Heart right ventricle (tissue), 16 donors: ENCODE measurements at places on chromosomes 5 and 9. TPM values are rescaled to one million over a fixed set of nuclear protein-coding genes. Genes with fewer than 3 reads are reported as not detected.
A peak's percentile ranks its signal among the peaks of the same experiment; 100 is the strongest.

- peaks cover 5% of the 10 kb centered on the region for H3K4me1 ChIP-seq
- DNase-seq, result peak; percentile 29
- H3K27ac ChIP-seq, result no peak overlapping the region
- no peak overlapping the region for H3K4me3 ChIP-seq
- H3K27me3 ChIP-seq, result no peaks in the 10 kb centered on the region
- no peaks in the 10 kb centered on the region for H3K36me3 ChIP-seq
These were observed 218.3 kb upstream of the GLRA1 start for GRCh38 chr5:152142840-152143469.

DNA sequence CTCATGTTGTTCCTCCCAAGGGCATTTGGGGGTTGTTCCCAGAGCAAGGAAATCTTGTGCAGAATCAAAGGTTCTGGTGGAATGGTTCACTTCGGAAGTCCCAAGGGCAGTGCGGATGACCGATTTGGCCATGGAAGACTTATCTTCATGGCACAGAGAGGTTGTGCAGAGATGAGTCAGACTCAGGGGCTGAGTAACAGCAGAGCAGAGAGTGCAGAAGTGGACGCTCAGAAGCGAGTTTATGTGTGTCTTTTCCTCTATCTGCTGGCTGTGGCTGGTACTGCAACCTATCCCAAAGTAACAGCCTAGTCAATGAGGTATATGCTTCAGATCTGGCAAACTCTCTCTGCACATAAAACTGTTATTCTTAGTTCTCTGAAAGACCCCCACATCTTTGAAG is 118.1 kb downstream of the DPYSL3 start:
- peak; percentile 16 for DNase-seq
- H3K36me3 ChIP-seq, result peaks cover 56% of the 10 kb centered on the region
- no peaks in the 10 kb centered on the region for H3K4me1 ChIP-seq
- no peak overlapping the region for H3K4me3 ChIP-seq
- H3K27ac ChIP-seq, result no peak overlapping the region

GRCh38 chr9:80873861-80874260 is 815.5 kb downstream of the TLE1 start:
- no peaks in the 10 kb centered on the region for H3K36me3 ChIP-seq
- no peaks in the 10 kb centered on the region for H3K4me1 ChIP-seq
- DNase-seq, result no peak
- no peak overlapping the region for H3K4me3 ChIP-seq

DNA sequence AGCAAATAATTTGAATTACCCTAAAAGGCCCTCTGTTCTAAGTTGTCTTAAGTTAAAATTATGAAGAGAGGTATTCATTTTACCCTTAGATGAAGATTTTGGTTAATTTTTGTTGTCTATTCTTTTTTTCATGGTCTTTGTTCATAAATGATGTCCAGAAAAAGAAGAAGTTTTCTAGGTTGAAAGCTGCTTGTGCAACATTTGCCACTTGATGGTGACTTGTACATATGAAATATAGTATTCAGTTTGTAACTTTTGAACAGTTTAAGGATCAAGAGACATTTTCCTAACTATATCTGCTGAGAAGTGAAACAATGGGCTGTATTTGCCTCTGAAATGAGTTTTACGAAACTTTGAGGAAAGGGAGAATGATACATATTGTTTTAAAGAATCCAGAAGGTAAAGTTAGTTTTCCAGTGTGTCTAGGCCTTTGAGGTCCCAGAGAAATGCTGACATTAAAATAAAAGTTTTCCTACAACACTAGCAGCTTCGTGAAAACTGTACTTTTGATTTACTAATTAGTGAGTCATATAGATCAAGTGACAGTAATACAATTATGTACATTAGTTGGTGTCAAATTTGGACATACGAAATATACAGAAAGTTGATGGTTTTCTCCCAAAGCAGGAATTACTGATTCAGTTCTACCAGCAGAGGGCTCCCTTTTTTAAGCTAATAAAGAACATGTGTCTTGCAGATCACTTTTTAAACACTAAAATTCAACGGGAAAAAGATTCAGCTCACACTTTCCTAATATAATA is 70.5 kb downstream of the PIK3R1 start:
- peaks cover 71% of the 10 kb centered on the region for H3K4me1 ChIP-seq
- no peak overlapping the region for H3K4me3 ChIP-seq
- no peaks in the 10 kb centered on the region for H3K36me3 ChIP-seq
- H3K27ac ChIP-seq, result peak overlapping the region; percentile 94
- H3K27me3 ChIP-seq, result no peaks in the 10 kb centered on the region

DNA sequence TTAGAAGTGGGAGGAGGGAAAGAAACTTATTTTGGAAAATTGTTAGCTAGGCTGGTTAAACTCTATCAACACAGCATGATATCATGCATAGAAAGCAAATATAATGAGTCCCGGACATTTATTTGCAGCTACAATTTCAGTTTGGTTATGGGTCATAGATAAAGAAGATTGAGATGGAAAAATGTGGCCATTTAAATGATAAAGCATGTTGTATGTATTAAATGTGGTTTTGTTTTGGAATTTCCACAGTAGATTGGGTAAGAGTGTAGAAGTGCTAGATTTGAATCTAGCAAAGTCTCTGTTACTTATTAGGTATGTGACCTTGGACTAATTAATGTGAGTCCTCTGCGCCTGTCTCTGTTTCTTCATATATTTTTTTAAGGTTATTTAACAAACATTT is 217.4 kb downstream of the KDM4C start:
- DNase-seq, result no peak
- H3K36me3 ChIP-seq, result no peaks in the 10 kb centered on the region
- no peaks in the 10 kb centered on the region for H3K27me3 ChIP-seq
- no peaks in the 10 kb centered on the region for H3K4me1 ChIP-seq
- H3K27ac ChIP-seq, result no peak overlapping the region

DNA sequence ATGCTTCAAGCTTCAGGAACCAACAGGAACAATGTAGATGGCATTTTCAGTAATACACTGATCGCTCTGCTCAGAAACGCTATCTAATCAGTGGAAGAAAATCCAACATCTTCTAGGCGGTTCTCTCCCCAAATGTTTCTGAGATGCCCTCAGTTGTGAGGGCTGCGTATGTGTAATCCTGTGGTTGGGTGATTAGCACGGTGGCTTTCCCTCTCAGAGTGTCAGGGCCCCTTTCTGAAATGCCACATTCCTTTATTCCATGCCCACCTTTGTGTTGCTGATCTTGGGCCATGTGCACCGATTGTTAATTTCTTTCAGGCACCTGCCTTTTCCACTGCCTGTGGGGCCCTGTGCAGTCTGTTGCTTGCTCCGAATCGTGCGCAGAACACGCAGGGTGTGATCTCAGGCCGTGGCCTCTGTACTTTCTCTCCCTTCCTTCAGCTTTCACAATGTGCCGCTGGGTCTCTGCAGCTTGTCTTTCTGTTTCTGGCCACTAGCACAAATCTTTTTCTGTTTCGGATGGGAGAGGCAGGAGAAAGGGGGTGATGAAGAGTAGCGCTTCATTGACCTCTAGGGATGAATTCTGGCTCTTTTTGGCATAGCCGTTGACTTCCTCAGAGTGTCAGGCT is 324.0 kb downstream of the PARP8 start:
- no peak overlapping the region for H3K4me3 ChIP-seq
- DNase-seq, result no peak
- no peak overlapping the region for H3K27ac ChIP-seq
- peaks cover 13% of the 10 kb centered on the region for H3K27me3 ChIP-seq
- no peaks in the 10 kb centered on the region for H3K36me3 ChIP-seq

GRCh38 chr5:163509291-163509951 is 4.0 kb downstream of the MAT2B start:
- peaks cover 28% of the 10 kb centered on the region for H3K36me3 ChIP-seq
- peaks cover 69% of the 10 kb centered on the region for H3K4me1 ChIP-seq
- peak overlapping the region; percentile 93 for H3K27ac ChIP-seq

- peaks cover 29% of the 10 kb centered on the region for H3K36me3 ChIP-seq
- no peak for DNase-seq
- no peaks in the 10 kb centered on the region for H3K27me3 ChIP-seq
- H3K4me3 ChIP-seq, result no peak overlapping the region
- no peak overlapping the region for H3K27ac ChIP-seq
These were observed 10.4 kb downstream of the TGFBI start for GRCh38 chr5:136039202-136039601.

DNA sequence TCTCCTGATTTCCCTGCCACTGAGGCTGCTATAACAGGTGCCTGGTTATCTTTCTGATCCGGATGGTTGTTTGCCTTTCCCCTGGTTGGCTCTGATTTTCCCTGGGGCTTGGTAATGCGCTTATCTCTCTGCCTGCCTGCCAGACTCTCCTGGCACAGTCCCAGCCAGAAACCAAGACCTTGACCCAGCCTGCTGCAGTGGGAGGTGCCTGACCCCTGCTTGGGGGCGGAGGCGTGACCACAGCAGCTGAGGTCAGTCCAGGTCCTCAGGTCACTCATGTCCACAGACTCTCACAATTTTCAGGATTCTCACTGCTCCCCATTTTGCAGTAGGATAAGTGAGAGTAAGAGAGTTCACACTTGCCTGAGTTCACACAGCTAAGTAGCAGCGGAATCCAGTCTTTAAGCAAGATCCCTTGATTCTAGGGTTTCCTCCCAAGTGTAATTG is 24.4 kb upstream of the SYNPO start:
- H3K27ac ChIP-seq, result peak overlapping the region; percentile 91
- DNase-seq, result peak; percentile 82
- H3K36me3 ChIP-seq, result no peaks in the 10 kb centered on the region
- peaks cover 94% of the 10 kb centered on the region for H3K4me1 ChIP-seq

DNA sequence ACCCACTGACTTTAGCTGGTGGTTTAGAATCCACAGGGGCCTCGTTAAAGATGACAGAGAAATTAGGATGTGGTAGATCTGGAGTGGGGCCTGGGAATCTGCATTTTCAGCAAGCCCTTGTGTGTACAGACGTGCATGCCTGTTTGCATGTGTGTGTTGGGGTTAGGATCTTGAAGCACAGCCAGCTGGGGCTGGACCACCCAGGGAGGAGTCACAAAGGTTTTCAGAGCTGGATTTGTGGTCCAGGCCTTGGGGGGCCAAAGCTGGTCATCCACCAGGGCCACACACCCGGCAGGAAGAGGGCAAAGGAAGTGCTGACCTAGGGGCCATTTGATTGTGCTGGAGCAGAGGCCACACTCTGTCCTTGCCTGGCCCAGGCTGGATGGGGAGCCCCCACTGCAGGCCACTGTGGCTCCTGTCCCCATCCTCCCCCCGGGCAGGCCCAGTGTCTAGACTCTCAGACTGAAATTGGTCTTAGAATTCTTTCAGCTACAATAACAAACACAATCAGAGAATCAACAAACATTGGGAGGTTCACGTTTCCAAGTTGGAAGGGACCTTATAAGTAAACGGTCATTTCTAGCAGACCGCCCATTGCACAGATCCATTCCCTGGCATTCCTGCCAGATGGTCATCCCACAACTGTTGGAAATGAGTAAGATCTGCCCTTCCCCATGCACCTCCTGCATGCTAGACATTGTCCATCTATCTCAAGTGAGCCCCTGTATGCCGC is 10.3 kb downstream of the CDX1 start:
- peaks cover 32% of the 10 kb centered on the region for H3K4me1 ChIP-seq
- DNase-seq, result no peak
- H3K36me3 ChIP-seq, result no peaks in the 10 kb centered on the region
- no peak overlapping the region for H3K4me3 ChIP-seq
- H3K27ac ChIP-seq, result no peak overlapping the region
- H3K27me3 ChIP-seq, result no peaks in the 10 kb centered on the region

GRCh38 chr9:18478501-18479361 is 4.8 kb downstream of the ADAMTSL1 start:
- H3K27ac ChIP-seq, result no peak overlapping the region
- no peaks in the 10 kb centered on the region for H3K36me3 ChIP-seq
- DNase-seq, result no peak

GRCh38 chr5:81234299-81234698 is 1.2 kb downstream of the CKMT2 start:
- peaks cover 9% of the 10 kb centered on the region for H3K4me1 ChIP-seq
- H3K4me3 ChIP-seq, result peak overlapping the region; percentile 66
- H3K36me3 ChIP-seq, result peaks cover 4% of the 10 kb centered on the region
- peak overlapping the region; percentile 82 for H3K27ac ChIP-seq
- peak; percentile 23 for DNase-seq

GRCh38 chr5:169791251-169791650 is 154.2 kb downstream of the DOCK2 start:
- H3K4me3 ChIP-seq, result no peak overlapping the region
- no peak for DNase-seq
- H3K4me1 ChIP-seq, result no peaks in the 10 kb centered on the region
- H3K27me3 ChIP-seq, result no peaks in the 10 kb centered on the region

DNA sequence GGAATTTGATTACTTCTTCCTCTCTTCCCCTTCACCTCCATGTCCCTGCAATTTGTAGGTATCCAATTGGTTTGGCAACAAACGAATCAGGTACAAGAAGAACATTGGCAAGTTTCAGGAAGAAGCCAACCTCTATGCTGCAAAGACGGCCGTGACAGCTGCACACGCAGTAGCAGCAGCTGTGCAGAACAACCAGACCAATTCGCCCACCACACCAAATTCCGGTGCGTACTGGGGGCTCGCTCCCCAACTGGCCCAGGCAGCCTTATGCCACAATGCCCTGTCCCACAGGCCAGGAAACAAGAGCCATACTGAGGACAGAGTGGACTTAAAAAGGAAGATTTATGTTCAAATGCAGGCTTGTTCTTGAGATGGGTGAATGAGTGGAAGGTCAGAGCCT is 213.5 kb downstream of the PBX3 start:
- peaks cover 12% of the 10 kb centered on the region for H3K36me3 ChIP-seq
- no peak for DNase-seq
- no peaks in the 10 kb centered on the region for H3K27me3 ChIP-seq
- no peak overlapping the region for H3K4me3 ChIP-seq

GRCh38 chr9:77156646-77157371 is 20.5 kb upstream of the VPS13A start:
- no peaks in the 10 kb centered on the region for H3K36me3 ChIP-seq
- H3K27me3 ChIP-seq, result no peaks in the 10 kb centered on the region
- DNase-seq, result no peak
- peak overlapping the region; percentile 56 for H3K27ac ChIP-seq

GRCh38 chr5:81398741-81399140 is 4.8 kb upstream of the ACOT12 start:
- H3K4me1 ChIP-seq, result peaks cover 6% of the 10 kb centered on the region
- H3K27ac ChIP-seq, result no peak overlapping the region
- H3K4me3 ChIP-seq, result no peak overlapping the region
- no peak for DNase-seq
- no peaks in the 10 kb centered on the region for H3K36me3 ChIP-seq
- peaks cover 14% of the 10 kb centered on the region for H3K27me3 ChIP-seq

The TBC1D9B gene
- total RNA-seq, result 44.1 TPM

The CYSRT1 gene
- total RNA-seq, result 0.38 TPM

The HDHD3 gene
- total RNA-seq, result 20.8 TPM

The PHF24 gene
- 0.78 TPM for total RNA-seq

The HACD4 gene
- 0.55 TPM for total RNA-seq

The ASPN gene
- 29.3 TPM for total RNA-seq

The KIAA0825 gene
- total RNA-seq, result 3.5 TPM

The TESK1 gene
- 18.0 TPM for total RNA-seq

The ELAVL2 gene
- total RNA-seq, result 0.09 TPM

The HTR4 gene
- 0.60 TPM for total RNA-seq

The PCDH1 gene
- 11.5 TPM for total RNA-seq

The GNA14 gene
- 1.8 TPM for total RNA-seq

The SPATA31A6 gene
- not detected for total RNA-seq

The C5orf58 gene
- total RNA-seq, result not detected

The RGP1 gene
- 31.2 TPM for total RNA-seq

The C1QTNF3 gene
- total RNA-seq, result 1.1 TPM

The SLC22A4 gene
- total RNA-seq, result 2.0 TPM

The MYOZ3 gene
- total RNA-seq, result 9.9 TPM
